ENCODE measurements at places on chromosomes 2 and 18. TPM values are rescaled to one million over a fixed set of nuclear protein-coding genes. Genes with fewer than 3 reads are reported as not detected.

- DNase-seq, result no peak
These were observed 63.9 kb upstream of the PHLPP1 start for GRCh38 chr18:62651276-62652056.

- DNase-seq, result no peak
These were observed 24.5 kb downstream of the MYO3B start for GRCh38 chr2:170202437-170202836.

GRCh38 chr2:141482697-141483096 is 648.1 kb downstream of the LRP1B start:
- no peak for DNase-seq

DNA sequence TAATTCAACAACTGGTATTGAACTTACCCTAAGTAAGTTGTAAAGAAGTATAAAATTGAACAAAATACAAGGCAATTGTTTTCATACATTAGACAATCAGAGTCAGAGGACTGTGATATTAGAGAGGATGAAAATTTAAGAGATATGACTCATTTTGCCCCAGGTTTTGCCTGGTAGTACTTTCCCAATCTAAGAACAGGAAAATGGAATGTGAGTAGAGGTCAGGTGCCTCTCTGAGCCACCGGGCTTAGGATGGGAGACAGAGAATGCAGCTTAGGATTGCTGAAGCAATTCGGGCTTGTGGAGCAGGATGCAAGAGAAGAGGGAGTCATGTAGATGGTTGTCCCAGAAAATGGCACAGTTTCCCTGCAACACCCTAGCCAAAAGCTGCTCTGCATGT is 219.7 kb upstream of the CHST9 start:
- peak; percentile 11 for DNase-seq

DNA sequence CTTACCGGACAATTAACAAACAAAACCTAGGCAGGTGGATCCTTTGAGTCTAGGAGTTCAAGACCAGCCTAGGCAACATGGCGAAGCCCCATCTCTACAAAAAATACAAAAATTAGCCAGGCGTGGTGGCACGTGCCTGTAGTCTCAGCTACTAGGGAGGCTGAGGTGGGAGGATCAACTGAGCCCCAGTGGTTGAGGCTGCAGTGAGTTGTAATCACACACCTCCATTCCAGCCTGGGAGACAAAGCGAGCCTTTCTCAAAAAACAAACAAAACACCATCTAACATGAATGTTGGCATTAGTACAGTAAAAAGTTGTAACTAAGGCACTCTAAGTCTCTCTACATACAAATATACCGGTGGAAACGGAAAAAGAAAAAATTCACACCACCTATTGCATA is 5.3 kb downstream of the SP3 start:
- DNase-seq, result no peak

DNA sequence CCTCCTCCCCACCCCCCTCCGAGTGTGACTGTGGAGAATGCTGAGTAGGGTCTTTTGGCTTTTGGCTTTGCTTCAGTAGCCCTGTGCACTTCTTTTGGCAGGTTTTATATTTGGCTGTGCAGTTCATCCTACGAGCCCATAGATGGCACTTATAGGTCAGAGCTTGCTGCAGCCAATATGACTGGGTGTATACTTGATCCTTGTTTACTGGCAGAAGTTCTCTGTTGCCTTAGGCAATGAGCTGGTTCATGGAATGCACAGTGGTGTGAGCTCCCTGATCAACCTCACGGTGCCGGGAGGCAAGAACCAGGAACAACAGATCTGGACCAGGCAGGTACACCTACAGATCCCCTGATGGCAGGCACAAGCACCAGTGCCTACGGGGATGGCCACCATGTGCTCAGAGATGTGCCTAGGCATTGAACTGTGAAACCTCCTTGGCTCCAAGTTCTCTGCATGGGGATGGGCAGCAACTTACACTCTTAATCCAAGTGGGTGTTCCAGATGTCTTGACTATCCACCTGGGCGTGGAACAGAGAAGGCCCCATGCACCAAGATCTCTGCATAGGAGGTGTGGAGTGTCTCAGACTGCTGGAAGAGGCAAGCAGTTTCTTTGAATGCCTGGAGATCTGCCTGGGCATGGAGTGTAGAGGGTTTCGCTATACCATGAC is 190.4 kb downstream of the KIAA1328 start:
- peak; percentile 55 for DNase-seq

DNA sequence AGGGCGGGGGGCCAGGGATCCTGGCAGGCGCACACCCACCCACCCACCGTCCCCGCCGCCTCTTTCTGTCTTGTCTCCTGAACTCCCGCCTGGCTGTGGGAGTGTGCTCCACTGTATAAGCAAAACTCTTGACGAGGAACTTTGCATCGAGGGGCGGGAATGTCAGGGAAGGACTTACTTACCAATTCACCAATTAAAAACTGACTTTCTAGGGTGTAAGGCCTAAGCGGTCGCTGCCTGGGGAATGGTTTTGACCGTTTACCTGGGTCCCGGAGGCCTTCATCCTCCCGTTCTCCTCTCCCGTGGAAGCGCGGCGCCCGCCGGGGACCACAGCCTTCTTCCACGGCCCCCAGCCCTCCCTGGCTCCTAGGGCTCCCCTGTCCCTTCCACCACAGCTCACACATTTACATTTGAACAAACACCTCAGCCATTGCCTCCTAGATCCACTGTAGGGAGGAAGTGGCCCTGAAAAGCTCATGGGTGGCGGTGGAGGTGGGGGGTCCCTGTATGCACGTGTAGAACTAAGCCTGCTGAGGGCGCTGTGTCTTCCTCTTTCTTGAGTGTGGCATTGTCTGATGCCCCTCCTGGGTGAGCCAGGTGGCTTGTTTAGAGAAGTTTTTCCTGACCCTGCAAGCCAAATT is 8.9 kb downstream of the ASIC4 start:
- peak; percentile 84 for DNase-seq

DNA sequence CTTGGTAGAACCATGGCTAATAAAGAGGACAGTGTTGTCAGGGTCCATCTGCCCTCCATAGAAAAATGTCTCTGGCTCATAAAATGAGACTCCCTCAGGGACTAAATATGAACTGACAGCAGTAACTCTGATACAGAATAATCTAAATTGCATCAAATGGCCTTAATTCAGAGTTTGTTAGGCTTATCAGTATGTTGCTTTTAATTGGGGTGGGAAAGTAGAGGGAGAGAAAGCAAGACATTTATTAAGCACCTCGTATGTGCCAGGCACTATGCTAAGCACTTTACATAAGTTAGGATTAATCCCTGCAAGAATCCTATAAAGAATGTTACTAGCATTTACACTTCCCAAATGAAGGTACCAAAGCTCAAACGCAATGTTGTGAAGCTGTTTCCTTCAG is 115.2 kb downstream of the MMADHC start:
- no peak for DNase-seq

- no peak for DNase-seq
These were observed 68.2 kb downstream of the PIKFYVE start for GRCh38 chr2:208334230-208334629.

GRCh38 chr2:232365621-232366321 is 12.8 kb upstream of the ALPP start:
- DNase-seq, result peak; percentile 75

DNA sequence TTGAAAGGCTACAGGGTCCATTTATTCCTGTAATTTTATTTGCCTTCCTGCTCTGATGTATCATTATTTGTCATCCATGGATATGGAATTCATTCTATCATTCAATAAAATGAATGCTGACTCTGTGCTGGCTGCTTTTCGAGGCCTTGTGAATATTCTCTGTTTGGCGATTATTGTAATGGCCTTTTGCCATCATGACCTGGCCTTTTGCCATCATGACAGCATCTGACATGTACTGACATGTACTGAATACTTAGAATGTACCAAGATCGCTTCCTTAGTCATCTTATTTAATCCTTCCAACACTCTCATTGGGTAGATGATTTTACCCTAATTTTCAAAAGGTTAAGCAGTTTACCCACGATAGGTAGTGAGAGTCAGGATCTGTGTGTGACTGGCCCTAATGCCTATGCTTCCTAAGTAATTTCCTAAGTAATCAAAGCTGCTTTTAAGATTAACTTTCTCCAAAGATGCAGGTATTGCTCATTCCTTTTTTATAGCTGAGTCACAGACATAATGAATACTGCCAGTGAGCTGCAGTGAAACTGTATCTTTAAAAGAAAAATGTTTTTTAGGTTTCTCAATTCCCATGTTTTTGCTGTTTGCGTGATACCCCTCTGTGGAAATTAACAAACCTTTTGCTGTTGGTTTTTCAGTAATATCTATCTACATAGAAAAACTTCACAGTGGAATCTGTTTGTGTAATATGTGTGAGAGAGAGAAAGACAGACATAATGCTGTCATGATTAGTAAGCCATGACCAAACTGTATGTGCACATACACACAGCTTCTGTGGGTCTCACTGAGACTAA is 127.8 kb downstream of the CERS6 start:
- DNase-seq, result no peak

DNA sequence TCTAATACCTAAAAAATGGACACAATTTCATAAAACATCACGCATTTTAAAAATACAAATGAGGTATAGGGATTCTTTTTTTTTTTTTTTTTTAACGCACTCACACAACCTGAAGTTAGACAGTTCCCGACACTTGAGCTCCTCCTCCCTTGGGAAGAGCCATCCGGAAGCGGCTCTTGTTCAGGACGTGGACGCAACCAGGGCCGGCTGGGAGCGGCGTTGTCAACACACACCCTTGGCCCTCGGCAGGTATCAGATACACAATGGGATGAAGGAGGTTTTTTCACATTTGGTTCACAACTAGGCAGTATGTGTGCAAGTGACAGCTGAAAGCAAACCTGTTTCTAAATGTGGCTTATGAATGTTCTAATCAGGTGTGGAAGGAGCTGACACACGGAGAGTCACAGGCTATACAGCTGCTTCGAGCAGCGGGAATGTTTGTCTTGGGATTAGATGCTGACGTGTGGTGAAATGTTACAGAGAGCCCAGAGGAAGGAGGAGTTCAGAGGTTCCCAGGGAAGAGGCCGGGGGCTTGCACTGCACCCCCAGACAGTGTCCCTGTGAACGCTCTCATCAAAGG is 111.1 kb downstream of the PXDN start:
- DNase-seq, result no peak

- no peak for DNase-seq
These were observed 86.6 kb downstream of the ITGB1BP1 start for GRCh38 chr2:9336576-9337314.

DNA sequence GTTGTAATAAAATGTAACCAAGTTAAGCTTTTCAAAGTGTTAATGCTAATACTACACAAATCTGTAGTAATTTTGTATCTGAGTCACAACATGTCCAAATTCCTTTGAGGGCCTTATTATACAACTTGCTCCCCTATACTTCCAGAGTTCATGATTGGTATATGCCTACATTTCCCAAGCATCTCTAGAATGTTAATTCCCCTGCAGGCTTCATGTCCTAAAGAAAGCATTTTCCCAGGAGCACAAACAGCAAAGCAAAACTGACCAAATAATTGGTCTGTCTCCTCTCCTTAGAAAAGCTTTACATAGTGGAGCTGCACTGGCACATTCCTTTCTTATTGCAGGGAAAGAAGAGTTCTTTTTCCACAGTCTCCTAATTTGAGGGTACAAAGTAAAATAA is 3.7 kb downstream of the ALS2 start:
- peak; percentile 29 for DNase-seq

- no peak for DNase-seq
These were observed 46.8 kb downstream of the MYO3B start for GRCh38 chr2:170224692-170225294.

DNA sequence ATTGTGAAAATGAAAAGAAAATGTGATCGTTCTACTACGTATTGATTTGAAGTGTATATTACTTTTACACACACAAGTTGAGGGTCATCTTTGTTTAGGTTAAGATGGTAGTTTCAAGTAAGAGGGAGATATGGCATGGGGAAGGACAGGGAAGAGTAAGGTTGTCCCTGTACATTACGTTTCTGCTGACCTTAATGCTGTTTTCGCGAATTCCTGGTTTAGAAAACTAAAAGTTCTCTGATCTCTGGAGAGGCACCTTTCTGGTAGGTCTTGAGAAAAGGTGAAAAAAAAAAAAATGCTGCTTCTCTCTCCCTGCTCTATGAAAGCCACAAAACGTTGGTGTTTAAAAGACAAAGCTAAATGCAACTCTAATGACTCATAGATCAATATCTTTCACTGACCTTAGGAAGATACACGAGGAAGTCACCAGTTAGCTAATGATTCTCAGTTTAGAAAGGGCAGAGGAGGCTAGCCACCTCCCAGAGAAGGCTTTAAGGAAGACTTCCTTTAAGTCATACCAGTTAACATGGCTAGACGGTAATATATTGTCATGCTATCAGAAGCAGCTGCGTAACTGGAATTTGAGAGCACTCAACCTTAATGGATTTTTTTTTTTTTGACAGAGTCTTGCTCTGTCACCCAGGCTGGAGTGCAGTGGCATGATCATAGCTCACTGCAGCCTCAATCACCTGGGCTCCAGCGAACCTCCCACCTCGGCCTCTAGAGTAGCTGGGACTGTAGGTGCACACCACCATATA is 13.2 kb downstream of the TXNDC2 start:
- no peak for DNase-seq

DNA sequence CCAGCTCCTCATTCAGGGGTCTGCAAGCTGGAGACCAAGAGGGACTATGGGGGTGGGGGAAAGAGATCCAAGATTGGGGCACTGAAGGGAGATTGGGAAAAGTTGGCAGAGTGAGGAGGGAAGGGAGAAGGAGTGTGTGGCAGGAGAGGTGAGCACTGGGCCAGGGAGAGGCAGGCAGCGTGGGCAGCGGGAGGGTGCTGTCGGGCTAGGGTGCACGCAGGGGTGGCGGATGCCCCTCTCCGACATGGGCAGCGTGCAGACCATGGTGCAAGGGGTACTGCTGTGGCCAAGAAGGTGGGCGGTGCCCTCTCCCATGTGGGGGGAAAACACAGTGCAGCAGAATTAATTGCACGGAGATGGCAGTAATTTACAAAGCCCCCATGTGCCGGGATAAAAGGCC is 74.1 kb downstream of the CELF4 start:
- DNase-seq, result no peak

DNA sequence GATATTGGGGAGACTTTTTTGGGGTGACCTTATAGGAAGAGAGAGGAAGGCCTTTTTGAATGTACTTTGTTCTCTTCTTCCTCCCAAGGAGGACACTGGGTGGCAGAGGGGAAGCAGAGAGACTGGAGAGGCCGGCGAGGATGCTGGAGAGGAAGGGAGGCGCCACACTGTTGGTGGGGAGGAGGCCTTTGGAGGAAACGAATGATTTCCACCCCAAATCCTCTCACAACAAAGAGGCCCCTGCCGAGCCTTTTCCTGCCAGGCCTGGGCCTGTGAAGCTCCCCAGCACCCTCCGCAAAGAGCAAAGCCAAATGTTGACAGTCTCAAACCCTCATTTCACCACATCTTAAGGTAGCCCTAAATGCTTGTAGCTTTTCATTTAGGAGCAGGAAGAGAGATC is 59.0 kb upstream of the UPP2 start:
- no peak for DNase-seq

GRCh38 chr18:13363359-13363758 is 144.8 kb downstream of the LDLRAD4 start:
- DNase-seq, result no peak

- DNase-seq, result no peak
These were observed 5.1 kb downstream of the GPR75 start for GRCh38 chr2:53854678-53855077.

GRCh38 chr2:121519732-121520640 is 10.7 kb upstream of the RNU4ATAC start:
- no peak for DNase-seq

Gene C2orf78
- polyA plus RNA-seq, result 0.18 TPM

Gene SYT4
- polyA plus RNA-seq, result 3.7 TPM

Gene RABL2A
- polyA plus RNA-seq, result 2.5 TPM

Gene BMP10
- polyA plus RNA-seq, result not detected

Gene NGEF
- polyA plus RNA-seq, result 1.8 TPM

Gene FZD7
- polyA plus RNA-seq, result 188 TPM

Gene TBC1D8
- 18.0 TPM for polyA plus RNA-seq

Gene SLC30A3
- polyA plus RNA-seq, result 6.0 TPM

Gene STARD6
- polyA plus RNA-seq, result not detected

Gene HNMT
- polyA plus RNA-seq, result 3.3 TPM

Gene FSHR
- not detected for polyA plus RNA-seq

All from GM23338 (cell line).